ENCODE measurements at places on chromosomes 6 and 20.

GRCh38 chr20:4112481-4113421, 97.4 kb upstream of the RNF24 start:
- DNase-seq, result peak; percentile 28

GRCh38 chr20:52454660-52455059, 263.1 kb upstream of the ZFP64 start:
- no peak for DNase-seq

DNA sequence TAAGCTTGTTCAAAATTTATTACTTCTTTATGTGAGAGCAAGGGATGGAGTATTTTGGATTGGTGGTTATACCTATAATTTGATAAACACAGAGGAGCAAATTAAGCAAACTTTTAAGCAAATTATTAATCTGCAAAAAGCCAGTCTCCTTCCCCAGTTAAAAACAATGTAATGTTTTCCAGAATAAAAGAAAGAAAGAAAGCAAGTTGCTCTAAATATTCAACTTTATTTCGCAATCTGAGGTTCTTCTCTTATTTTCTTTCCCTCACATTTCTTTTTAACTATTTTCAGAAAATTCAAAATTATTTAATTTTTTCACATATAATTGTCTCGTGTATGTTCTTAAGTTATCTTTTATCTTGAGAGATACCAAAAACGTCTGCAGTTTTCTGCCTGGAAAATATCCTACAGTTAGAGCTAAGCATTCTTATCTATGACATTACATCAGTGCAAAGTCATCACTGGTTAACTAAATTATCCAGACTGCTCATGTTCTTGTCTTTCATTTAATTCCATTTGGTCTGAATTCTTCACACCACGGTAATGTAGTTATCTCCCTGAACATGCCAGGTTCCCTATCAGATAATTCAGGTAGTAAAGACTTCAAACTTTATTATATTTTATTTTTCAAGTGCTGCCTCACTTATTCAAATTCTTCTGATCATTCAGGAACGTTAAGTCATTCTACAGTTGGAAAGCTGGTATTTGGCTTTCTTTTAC, 3.3 kb upstream of the CNKSR3 start:
- DNase-seq, result no peak

- no peak for DNase-seq
Observed at GRCh38 chr6:127923135-127923534, 22.3 kb upstream of the THEMIS start.

DNA sequence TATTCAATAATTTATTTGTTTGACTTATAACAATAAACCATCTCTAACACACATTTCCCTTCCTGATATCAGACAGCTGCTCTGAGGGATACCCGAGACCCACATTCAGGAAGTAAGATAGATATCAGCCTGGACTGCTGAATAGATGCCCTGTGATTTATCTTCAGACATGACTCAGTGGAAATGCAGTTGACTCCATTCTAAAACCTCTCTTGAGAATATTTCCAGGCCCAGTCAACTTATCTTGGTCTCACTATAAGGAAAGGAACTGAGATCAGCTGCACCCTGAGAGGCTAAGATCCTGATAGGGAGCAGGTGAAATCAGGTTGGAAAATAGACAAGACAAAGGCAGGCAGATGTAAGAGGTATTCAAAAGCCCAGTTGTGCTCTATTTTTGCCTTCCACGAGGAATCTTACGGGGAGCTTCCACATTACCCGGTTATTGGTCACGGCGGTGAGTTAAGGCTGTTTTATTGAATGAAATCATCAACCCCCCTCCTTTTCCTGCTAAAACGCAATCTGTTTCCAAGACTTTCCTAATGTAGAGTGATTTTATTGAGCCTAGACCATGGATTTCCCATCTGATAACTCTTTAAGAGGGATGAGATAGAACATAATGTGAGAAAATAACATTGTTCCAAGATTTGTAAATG, 25.5 kb downstream of the C6orf15 start:
- peak; percentile 26 for DNase-seq

DNA sequence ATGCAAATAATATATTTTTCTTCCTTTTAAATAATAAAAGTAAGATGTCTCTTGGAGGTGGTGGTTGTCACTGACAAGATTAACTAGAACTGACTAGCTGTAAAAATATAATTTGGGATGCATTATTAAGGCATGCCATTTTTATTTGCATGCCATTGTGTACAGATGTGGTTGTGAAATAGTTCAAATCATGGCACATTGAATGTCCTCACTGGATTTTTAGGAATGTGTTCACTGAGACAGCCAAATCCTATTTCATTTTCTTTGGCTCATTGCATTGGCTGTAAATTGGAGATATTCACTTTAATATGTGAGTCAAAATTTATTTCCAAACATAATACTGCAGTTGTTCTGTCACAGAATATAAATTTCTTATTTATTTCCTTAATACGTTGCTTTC, 62.3 kb downstream of the ESR1 start:
- no peak for DNase-seq

GRCh38 chr20:60695226-60696000, 556.6 kb upstream of the CDH4 start:
- DNase-seq, result peak; percentile 52

DNA sequence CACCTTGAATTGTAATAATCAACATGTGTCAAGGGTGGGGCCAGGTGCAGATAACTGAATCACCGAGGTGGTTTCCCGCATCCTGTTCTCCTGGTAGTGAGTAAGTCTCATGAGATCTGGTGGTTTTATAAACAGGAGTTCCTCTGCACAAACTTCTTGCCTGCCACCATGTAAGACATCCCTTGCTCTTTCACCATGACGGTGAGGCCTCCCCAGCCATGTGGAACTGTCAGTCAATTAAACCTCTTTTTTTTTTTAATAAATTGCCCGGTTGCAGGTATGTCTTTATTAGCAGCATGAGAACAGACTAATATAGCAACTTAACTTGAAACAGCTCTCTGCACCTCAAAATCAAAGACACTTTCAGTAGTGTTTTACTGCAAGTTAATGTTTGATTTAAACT, 121.6 kb downstream of the OGFRL1 start:
- peak; percentile 74 for DNase-seq

DNA sequence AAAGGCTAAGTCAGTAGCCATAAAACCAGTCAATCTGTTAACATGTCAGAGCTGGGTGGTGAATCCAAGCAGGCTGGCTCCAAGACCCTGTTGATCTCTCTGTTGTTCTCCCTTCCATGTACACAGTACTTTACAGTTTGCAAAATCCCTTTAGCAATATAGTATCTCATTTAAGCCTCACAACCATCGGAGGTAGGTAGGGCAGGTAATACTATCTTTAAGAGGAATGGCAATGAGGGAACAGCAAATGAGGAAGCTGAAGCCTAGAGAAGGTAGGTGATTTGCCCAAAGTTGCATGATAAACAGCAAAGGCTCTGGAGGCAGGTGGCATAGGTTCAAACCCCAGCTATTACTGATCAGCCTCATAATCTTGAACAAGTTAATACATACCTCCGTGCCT, 34.7 kb upstream of the ARFGEF2 start:
- no peak for DNase-seq

DNA sequence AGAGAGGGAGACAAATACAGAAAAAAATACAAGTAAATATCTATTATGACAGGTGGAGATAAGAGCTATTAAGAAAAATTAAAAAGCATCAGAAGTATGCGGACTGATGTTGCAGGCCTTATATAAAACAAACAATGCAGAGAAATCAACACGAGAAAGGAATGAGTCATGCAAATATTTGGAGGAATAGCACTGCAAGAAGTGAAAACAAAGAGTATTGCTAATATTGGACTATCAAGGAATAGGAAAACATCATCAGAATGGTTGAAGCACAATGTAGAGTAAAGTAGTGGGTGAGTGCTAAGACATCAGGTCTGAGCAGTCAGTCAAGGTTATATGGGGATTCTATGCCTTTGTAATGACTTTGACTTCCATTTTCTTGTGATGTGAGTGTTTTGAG, 657.5 kb upstream of the GJE1 start:
- no peak for DNase-seq

- DNase-seq, result peak; percentile 64
Observed at GRCh38 chr6:134063966-134064445, 11.6 kb upstream of the SLC2A12 start.

DNA sequence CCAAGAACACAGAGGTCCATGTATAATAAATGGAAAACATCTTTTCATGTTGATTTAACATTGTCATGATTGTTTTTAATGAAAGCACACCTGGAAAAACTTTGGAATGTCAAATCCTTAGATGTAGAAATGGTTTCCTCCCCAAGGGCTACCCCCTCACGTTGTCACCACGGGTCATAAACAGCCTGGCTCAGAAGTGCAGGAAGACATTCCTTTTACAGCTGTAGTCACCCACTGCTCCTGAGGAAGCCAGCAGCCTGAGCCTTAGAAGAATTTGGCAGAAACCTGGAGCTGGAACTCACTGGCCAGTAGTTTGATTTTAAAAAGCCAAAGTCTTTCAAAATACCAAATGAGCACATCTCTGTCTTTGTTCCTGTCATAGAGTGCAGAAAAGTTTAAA, 23.7 kb downstream of the ADGRF5 start:
- no peak for DNase-seq

GRCh38 chr20:15076785-15077184, 739.4 kb upstream of the FLRT3 start:
- no peak for DNase-seq

GRCh38 chr6:24966381-24966780, 30.6 kb upstream of the RIPOR2 start:
- no peak for DNase-seq

Data from ACHN (cell line).